ENCODE measurements at places on chromosomes 4 and X.

GRCh38 chr4:141802333-141802732 lies 165.9 kb downstream of the IL15 start:
- peak; percentile 53 for DNase-seq

- peak; percentile 59 for DNase-seq
Observed at GRCh38 chrX:22135994-22136684, 104.0 kb downstream of the PHEX start.

DNA sequence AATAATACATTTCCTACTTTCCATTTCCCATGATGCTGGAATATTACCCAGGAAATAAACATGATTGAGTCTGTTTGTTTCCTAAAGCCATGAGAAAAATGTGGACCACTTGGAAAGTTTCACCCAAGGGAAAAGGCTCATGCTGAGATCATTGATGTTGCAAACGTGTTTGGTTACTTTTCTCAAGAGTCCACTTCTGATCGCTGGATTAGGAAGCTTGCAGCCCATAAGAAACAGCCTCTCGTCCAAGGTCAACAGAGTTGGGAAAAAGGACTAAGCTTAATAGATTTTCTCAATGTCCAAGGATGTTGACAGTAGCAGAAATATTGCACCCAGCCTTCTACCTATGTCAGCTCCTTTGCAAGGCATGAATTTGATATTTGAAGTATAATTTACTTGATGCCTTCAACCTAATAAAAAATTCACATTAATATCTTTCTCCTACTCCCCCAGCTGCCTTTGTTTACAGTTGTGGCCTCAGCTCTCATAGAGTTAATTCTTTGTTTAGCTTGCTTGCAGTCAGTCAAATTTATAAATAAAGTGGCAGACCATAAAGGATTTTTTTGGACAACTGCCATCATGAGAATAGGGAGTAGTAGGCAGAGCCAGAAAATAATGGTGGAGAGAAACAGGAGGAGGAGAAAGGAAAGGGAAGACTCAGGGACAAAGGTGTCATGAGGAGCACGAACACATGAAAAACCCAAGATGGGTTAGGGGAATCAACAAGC lies 65.6 kb upstream of the BLTP1 start:
- DNase-seq = no peak

DNA sequence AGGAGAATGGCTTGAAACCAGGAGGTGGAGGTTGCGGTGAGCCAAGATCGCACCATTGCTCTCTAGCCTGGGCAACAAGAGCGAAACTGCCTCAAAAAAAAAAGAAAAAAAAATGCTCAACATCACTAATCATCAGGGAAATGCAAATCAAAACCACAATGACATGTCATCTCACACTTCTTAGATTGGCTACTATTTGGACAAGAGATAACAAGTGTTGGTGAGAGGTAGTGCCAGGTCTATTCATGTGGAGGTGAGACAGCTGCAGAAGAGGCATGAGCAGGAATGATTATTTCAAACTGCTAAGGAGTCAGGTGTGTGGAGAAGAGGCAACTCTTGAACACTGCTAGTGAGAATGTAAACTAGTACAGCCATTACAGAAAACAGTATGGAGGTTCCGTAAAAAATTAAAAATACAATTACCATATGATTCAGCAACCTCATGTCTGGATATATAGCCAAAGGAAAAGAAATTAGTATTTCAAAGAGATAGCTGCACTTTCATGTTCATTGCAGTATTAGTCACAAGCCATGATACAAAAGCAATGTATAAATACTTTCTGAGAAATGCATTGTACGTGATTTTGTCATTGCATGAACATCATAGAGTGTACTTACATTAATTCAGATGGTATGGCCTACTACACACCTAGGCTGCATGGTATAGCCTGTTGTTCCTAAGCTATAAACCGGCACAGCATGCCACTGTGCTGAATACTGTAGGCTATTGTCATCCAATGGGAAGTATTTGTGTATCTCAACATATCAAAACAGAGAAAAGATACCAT lies 75.3 kb downstream of the TMEM144 start:
- no peak for DNase-seq

- DNase-seq = peak; percentile 16
Observed at GRCh38 chr4:972651-973424, 531 bp downstream of the DGKQ start.

DNA sequence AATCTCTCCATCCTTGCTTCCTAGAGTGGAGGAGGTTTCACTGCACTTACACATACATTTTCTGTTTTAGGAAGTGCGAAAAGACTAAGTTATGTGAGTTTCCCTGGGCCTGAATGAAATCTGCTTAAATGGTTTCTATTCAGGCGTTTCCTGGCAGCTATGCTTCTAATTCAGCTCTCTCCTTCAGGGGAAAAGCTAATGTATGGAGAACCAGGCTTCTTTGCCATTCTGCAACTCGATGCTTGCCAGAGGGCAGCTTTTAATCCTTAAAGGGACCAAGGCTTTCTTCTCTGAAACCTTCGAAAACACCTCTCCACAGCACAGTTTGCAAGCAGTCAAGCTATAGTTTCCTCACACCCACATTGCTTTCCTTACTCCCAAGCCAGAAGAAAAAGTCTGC lies 89.5 kb upstream of the ARX start:
- DNase-seq = no peak

DNA sequence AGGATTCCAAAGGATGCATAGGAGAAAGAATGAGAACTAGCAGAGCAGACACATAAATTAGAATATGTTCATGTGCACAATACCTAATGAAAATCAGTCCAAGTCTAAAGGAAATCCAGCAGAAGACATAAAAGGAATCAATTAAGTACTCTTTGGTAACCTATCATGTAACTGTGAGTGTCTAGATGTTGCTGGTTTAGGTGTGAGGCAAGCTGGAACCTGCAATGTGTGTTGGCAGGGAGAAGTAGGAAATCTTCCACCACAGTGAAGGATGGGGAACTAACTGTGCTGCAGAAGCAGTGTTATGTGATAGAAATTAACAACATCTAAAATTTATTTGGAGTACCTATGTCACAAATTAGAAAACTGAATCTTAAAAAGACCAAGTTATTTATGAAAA lies 330.8 kb upstream of the DKK2 start:
- DNase-seq = no peak

DNA sequence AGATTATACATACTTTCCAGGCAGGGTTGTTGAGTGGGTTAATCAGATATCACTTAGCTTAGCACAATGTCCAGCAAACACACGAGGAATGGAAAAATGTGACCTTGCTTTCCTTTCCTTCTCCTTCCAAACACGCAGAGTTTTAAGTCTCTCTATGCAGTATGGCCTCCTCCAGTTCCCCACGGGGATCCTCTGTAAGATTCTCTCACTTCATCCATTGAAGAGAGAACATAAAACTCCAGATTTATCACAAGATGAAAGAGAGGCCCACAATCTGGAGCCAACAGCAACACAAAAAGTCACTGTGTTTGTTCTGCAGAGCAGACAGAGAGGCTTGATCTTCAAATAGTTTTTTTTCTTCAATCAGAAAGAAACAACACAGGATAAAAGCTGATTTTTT lies 336.8 kb upstream of the CLNK start:
- no peak for DNase-seq

GRCh38 chr4:132076829-132077228 lies 1072.3 kb upstream of the PCDH10 start:
- DNase-seq = no peak

- DNase-seq = peak; percentile 1
Observed at GRCh38 chrX:43269201-43269600, 386.9 kb upstream of the MAOA start.

DNA sequence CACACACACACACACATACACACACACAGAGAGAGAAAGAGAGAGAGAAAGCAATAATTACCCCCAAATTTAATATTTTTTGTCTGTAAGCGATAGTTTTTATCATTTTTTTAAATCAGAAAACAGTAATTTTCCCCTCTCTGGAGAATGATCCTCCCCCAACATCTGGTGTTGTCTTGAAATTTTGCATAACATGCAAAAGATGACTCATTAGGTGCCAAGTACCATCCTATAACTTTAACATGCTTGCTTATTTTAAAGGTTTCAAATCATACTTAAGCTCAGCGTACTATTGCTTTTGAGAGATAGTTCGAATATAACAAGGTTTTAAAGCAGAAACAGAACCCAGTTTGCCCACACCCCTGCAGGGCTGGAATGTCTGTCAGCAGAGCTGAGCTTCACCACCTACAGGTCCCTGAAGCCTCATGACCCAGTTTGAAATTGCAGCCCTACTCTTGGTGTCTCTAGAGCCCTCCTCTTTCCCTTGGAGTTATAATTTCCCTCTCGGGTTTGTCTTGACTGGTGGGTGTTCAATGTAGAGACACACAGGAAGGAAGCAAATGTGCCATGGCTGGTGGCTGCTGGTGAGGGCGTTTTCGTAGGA lies 175.0 kb upstream of the HS3ST1 start:
- DNase-seq = no peak

DNA sequence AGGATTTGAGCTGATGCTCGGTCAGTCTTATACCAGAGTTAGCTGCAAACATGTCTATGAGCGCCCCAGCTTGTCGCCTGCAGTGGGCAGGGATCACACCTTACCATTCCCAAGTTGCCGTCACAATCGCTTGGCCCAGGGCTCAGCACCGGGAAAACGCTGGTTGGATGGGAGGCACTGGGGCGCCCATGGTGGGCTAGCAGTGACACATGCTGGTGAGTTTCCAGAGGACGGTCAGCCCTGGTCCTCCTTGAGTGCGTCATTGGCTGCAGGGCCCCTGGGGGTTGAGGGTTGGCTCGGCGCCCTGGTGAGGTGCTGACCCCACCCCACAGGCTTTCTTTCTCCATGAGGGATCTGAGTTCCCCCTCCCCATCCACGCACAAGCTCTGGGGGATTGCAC lies 50.4 kb downstream of the SORCS2 start:
- no peak for DNase-seq

GRCh38 chr4:35447474-35447873 lies 796.8 kb downstream of the ARAP2 start:
- no peak for DNase-seq

DNA sequence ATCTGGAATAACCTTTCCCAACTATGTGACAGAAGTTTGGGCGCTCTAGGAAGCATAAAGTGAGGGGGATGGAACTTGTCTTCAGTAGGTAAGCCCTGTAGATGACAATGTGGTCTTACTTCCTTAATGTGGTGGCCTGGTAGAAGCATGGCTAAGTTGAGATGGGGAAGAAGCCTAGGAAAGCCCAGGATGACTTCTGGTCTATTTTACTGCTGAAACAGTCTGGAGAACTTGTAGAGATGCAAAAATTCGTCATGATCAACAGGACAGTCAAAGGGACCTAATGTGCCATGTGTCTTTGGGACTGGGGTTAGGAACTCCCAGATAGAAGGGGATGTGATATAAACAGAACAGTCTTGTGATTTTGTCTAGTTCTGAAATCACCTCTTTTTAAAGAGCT lies 40.8 kb downstream of the CCNG2 start:
- DNase-seq = no peak

DNA sequence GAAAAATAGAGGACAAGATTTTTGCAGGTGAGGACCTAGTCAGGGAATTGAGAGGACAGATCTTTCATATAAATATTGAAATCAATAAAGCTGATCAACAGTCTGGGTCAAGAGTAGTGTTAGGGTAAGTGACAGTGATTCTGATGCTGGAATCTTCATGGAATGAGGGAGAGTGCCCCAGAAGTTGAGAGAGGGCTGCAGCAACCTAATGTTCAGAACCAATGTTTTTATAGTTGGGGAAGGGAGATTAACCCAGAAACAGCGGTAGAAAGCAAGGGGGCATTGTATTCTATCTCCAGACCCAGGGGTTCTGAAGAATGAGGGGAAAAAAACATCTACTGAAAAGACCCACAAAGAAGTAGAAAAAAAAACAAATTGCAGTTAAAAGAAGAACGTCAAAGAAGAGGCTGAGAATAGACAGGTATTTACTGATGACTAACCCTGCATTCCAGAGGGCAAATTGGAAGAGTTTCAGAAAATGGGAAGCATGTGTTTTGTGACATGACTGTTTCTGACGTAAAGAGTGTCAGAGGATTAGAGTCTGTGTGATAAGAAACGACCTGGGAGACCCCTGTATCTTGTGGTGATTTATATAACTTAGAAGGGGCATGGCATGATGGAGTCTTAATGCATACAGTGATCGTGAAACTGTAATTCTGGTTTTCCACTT lies 819.6 kb upstream of the EPHA5 start:
- DNase-seq = peak; percentile 88

- peak; percentile 91 for DNase-seq
Observed at GRCh38 chr4:54233697-54234496, 4.8 kb downstream of the PDGFRA start.

Data from fibroblast of pulmonary artery (primary cell).